ENCODE measurements at places on chromosomes 16 and 17.
A peak's percentile ranks its signal among the peaks of the same experiment; 100 is the strongest.

- no peak for DNase-seq
These were observed 278.3 kb upstream of the CCL2 start for GRCh38 chr17:33976831-33977230.

GRCh38 chr16:14303639-14304394 lies 232.7 kb downstream of the MRTFB start:
- DNase-seq: no peak

GRCh38 chr17:76909971-76910760 lies 42.0 kb downstream of the MGAT5B start:
- DNase-seq: peak; percentile 79

GRCh38 chr16:85395913-85396878 lies 216.9 kb upstream of the GSE1 start:
- DNase-seq: no peak

Data from right forelimb (tissue), 1 donor.